ENCODE measurements at places on chromosomes 2 and 18.

- DNase-seq, result no peak
Measured at GRCh38 chr2:120318626-120319025, 27.3 kb upstream of the INHBB start.

- no peak for DNase-seq
Measured at GRCh38 chr2:47297767-47298425, 105.1 kb upstream of the MSH2 start.

DNA sequence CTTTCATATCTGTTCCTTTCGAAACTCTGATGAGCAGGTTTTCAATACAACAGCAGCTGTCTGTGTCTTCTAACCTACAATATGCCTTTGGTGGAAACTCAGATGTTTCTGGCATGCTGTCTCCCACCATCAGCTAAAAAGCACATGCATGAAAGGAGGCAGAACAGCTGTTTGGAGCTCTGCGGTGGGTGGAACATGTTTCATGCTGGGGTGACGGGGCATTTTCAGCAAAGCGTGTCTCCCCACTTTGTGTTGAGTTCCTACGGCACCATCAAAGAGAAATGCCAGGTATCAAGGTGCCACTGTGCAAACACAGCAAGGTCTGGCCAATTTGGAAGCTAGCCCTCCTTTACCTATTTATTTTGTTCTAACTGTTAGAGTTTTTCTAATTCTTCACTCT is 290.1 kb downstream of the CLIP4 start:
- DNase-seq, result no peak

GRCh38 chr18:22230471-22230945 is 61.1 kb downstream of the GATA6 start:
- DNase-seq, result no peak

GRCh38 chr18:6435731-6436130 is 21.0 kb upstream of the L3MBTL4 start:
- DNase-seq, result no peak

GRCh38 chr2:240999873-241000541 is 1.6 kb downstream of the SNED1 start:
- DNase-seq, result no peak

DNA sequence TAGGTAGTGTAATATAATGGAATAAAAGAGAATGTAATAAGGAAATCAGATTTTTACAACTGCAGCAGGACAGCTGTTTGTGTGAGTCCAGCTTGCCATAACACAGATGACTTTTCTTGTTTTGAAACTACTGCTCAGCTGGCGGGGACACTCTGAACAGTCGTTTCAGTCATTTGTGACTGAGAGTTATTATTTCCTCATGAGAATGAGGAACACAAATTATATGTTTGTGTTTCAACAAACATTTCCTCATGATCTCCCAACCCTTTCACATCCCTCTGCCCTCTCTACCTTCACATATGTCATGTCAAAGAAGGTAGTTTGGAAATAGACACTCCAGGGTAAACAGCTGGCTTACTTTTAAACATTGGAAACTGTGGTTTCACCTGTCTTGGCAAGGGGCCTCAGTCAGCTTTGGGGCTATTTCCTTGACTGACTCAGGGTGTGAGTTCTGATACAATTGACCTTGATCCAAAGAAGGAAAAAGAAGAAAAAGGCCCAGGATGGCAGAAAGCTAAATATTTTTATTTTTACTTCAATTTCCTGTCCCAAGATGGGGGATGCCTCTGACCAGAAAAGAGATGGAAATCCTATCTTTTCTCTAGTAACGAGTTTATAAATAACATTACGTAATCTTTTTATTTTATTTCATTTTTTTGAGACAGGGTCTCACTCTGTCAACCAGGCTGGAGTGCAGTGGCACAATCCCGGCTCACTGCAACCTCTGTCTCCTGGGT is 593 bp downstream of the SP140L start:
- no peak for DNase-seq

- DNase-seq, result no peak
Measured at GRCh38 chr2:56318147-56318546, 134.4 kb downstream of the CCDC85A start.

- DNase-seq, result no peak
Measured at GRCh38 chr2:68689553-68690537, 44.8 kb upstream of the ARHGAP25 start.

DNA sequence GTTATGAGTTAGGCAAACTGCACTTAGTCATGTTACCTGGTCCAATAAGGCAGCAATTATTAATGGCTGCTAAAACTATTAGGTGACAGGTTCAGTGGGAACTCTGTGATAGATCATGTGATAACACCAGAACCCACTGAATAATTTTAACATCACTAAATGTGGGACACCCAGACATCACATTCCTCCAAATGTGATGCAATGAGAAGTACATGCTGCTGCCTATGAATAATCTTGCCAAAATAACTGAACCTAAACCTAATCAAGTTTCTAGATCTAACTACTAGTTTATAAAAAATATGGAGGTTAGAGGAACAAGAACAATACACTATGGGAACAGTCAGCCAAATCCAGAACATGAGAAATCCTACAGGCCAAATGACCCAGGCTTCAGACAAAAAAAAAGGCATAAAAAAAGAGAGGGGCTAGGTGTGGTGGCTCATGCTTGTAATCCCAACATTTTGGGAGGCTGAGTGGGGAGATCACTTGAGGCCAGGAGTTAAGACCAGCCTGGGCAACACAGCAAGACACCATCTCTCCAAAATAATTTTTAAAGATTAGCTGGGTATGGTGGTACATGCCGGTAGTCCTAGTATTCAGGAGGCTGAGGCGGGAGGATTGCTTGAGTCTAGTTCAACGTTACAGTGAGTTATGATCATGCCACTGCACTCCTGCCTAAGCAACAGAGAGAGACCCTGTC is 7.0 kb upstream of the ACTR2 start:
- DNase-seq, result no peak

GRCh38 chr2:241902357-241902991 is 32.9 kb downstream of the RTP5 start:
- no peak for DNase-seq

- DNase-seq, result no peak
Measured at GRCh38 chr2:200609028-200609614, 23.3 kb downstream of the AOX1 start.

DNA sequence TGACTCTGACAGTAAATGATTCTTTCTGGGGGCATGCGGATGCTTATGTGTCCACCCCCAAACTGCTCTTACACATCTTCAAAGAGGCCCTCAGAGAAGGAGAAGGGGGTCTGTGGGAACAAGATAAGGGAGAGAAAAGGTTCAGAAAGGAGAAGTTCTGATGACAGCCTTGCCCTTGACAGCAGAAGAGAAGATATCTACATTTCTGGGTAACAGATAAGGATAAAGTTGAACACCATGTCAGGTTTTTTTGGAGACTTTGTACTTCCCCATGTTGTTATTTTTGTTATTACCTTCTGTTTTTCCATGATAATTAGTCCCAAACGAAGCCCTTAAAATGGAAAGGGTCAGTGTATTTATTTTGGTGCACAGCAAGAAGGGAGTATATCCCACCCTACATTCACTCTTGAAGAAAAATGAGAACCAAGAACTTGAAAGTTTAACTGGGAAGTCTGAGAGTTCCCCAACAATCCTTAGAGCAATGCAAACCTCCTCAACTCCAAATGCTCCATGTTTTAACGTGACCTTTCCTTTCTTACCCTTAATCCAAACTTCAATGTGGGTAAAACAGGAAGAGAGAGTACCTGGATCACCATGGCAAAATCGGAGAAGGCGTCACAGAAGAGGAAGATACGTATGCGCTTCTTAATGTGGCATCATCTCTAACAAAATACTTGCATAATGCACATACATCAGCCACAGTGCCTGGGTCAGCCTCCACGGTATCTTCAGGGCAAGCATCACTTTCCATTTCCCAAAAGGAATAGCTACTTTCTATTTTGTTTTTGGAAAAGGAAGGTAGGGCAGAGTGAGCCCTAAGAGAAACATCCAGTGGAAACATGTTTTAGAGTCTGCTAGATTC is 264.6 kb upstream of the STON1 start:
- no peak for DNase-seq

DNA sequence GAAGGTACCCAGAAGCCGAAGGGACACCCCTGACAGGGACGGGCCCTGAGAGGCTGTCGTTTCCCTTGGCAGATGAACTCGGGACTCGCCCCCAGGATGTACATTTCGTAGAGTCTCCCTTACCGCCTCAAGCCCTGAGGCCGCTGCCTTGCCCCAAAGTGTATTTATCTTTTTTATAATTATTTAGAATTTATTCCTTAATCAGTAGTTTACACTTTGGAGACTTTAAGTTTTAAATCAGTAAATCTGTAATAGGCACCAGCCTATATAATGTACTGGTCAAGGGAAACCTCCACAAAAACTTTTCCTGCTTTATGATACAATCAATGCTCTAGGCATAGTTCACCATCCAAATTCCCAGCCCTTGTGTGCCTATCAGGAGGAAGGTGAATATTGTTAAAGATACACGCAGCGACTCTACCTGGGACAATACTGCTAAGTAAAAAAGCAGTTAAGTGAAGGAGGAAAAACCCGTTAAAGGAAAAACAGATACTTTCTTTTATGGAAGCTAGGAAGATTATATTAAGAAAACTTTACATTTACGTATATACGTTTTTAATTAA is 848 bp downstream of the VRK2 start:
- DNase-seq, result no peak

GRCh38 chr18:9608728-9609127 is 5.6 kb downstream of the PPP4R1 start:
- no peak for DNase-seq

- DNase-seq, result no peak
Measured at GRCh38 chr2:197547163-197547900, 31.5 kb downstream of the MOB4 start.
